ENCODE measurements at places on chromosomes 3 and 15.

- no peak for DNase-seq
Observed at GRCh38 chr3:55858302-55858701, 371.2 kb upstream of the WNT5A start.

DNA sequence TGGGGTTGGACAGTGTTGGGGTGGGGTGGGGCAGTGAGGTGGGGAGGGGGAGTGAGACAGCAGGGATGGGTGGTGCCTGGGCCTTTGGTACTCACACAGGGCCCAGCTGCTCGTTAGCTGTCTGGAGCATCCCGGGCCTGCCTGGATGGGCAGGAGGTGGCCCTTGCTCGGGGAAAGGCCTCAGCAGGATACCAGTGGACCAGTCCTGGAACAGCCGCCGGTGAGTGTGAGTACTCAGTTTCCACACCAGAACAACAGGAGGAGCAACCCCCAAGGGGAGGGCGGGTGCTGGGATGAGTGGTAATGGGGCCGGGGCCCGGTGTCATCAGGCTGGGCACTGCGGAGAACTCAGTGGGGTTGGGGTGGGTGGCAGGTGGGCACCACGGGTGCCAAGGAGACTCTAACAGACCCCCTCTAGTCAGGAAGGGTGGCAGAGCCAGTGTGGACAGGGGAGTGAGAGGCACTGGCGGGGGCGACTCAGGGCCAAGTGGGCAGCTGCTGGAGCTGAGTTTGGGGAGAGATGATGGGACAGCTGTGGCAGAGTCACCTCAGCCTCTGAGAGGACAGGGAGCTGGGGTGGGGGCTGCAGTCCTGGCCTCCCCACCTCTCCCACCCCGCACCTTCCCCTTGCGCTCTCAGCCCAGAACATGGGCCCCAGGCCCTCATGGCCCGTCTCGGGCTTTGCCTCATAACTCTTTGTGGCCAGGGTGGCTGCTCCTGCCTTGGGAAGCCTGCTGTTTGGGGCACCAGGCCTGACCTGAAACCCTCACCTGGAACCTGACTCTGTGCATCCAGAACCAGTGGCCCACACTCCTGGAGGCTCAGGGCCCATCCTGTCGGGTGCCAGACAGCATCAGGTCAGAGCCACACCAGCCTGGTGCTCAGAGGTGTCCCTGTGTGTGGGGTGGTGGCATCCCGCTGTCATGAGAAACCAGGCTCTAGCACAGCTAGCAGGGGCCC, 52.1 kb upstream of the PRR23E start:
- DNase-seq = no peak

GRCh38 chr3:117407317-117407716, 697.7 kb downstream of the TUSC7 start:
- DNase-seq = no peak

DNA sequence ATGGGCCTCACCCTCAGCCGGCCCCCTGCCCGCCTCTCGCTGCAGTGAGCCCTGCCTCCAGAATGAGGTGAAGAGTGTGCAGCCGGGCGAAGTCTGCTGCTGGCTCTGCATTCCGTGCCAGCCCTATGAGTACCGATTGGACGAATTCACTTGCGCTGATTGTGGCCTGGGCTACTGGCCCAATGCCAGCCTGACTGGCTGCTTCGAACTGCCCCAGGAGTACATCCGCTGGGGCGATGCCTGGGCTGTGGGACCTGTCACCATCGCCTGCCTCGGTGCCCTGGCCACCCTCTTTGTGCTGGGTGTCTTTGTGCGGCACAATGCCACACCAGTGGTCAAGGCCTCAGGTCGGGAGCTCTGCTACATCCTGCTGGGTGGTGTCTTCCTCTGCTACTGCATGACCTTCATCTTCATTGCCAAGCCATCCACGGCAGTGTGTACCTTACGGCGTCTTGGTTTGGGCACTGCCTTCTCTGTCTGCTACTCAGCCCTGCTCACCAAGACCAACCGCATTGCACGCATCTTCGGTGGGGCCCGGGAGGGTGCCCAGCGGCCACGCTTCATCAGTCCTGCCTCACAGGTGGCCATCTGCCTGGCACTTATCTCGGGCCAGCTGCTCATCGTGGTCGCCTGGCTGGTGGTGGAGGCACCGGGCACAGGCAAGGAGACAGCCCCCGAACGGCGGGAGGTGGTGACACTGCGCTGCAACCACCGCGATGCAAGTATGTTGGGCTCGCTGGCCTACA, 8.5 kb downstream of the GRM2 start:
- no peak for DNase-seq

DNA sequence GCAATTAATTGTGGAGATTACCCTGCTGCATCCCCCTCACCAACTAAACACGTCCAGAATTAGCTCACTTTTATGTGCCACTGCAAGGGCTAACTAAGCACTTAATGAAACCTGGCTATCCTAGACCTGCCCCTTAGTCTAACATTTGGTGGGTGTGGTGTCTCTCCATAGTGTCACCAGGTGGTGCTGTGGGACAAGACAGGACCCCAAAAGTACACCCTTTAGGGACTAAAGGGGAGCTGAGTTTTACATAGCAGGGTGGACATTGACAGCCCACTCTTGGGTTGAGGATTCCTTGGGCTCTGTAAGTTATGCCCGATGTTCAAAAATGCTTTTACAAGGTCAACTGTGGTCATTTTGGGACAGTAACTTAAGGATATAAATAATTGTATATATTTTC, 5.7 kb downstream of the DUT start:
- DNase-seq = no peak

Data from hypothalamus (tissue), 51 donors.